ENCODE measurements at places on chromosomes 13 and 19. TPM values are rescaled to one million over a fixed set of nuclear protein-coding genes. Genes with fewer than 3 reads are reported as not detected.

DNA sequence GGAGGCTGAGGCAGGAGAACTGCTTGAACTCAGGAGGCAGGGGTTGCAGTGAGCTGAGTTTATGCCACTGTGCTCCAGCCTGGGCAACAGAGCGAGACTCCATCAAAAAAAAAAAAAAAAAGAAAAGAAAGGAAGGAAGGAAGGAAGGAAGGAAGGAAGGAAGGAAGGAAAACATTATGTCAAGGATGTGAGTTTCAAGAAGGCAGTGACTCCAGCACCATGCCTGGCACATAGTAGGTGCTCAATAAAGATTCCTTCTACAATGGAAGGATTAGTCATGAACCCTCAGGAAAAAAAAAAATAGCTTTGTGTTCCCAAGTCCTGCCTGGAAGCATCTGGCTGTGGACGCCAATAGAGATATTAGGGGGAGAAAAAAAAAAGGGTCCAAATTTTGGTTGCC, 10.1 kb upstream of the ZNRF4 start:
- no peaks in the 10 kb centered on the region for H3K27me3 ChIP-seq
- H3K36me3 ChIP-seq: no peaks in the 10 kb centered on the region
- no peak for DNase-seq
- no peak overlapping the region for H3K27ac ChIP-seq

- no peak for DNase-seq
- H3K36me3 ChIP-seq: no peaks in the 10 kb centered on the region
- H3K4me1 ChIP-seq: peaks cover 16% of the 10 kb centered on the region
- H3K4me3 ChIP-seq: no peak overlapping the region
- H3K27me3 ChIP-seq: peaks cover 24% of the 10 kb centered on the region
Observed at GRCh38 chr19:40533508-40533907, 43.2 kb upstream of the SHKBP1 start.

- H3K27me3 ChIP-seq: peaks cover 3% of the 10 kb centered on the region
- no peak overlapping the region for H3K27ac ChIP-seq
- peaks cover 8% of the 10 kb centered on the region for H3K4me1 ChIP-seq
Observed at GRCh38 chr13:93752541-93752940, 525.9 kb downstream of the GPC6 start.

- no peaks in the 10 kb centered on the region for H3K36me3 ChIP-seq
- no peaks in the 10 kb centered on the region for H3K4me1 ChIP-seq
- H3K4me3 ChIP-seq: no peak overlapping the region
- H3K27ac ChIP-seq: no peak overlapping the region
- DNase-seq: no peak
Observed at GRCh38 chr13:110250258-110250891, 56.6 kb downstream of the COL4A1 start.

The NXNL1 gene
- total RNA-seq: not detected

The FGF22 gene
- total RNA-seq: not detected

The LIM2 gene
- total RNA-seq: not detected

DNA sequence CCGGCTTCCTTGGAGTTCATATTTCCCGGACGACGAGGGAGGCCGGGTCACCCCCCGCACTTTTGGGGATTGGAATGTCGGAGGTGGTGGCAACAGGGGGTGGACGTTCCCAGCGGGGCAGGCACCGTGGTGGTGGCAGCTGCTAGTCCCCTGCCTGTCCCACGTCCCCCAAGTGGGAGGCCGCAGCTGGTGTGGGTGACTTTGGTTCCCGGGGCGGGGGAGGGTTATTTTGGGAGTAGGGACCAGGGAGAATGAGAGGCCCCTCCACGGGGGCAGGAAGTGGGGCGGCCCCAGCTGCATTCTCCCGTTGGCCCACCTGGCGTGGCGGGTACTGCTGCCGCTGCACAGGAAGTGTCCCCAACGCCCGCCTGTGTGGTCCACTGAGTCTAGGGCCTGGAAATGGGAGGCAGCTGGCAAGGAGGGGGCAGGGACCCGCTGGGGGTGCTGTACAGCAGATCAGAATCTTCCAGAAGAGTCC, 11.1 kb upstream of the PLIN3 start:
- no peak overlapping the region for H3K4me3 ChIP-seq
- H3K27ac ChIP-seq: no peak overlapping the region
- peaks cover 2% of the 10 kb centered on the region for H3K4me1 ChIP-seq
- no peak for DNase-seq
- no peaks in the 10 kb centered on the region for H3K36me3 ChIP-seq

The ZNF208 gene
- total RNA-seq: 1.9 TPM

- peaks cover 5% of the 10 kb centered on the region for H3K27me3 ChIP-seq
- no peaks in the 10 kb centered on the region for H3K4me1 ChIP-seq
- H3K27ac ChIP-seq: no peak overlapping the region
- DNase-seq: no peak
- H3K4me3 ChIP-seq: no peak overlapping the region
Observed at GRCh38 chr19:1691589-1692290, 39.3 kb upstream of the TCF3 start.

GRCh38 chr19:17677002-17677401, 11.2 kb downstream of the UNC13A start:
- DNase-seq: no peak
- peaks cover 16% of the 10 kb centered on the region for H3K4me1 ChIP-seq
- no peaks in the 10 kb centered on the region for H3K36me3 ChIP-seq
- no peak overlapping the region for H3K27ac ChIP-seq

GRCh38 chr13:98672947-98673613, 79.4 kb downstream of the SLC15A1 start:
- no peaks in the 10 kb centered on the region for H3K36me3 ChIP-seq
- H3K27ac ChIP-seq: no peak overlapping the region
- peak; percentile 55 for DNase-seq
- peaks cover 3% of the 10 kb centered on the region for H3K4me1 ChIP-seq
- no peak overlapping the region for H3K4me3 ChIP-seq

GRCh38 chr13:87827479-87827878, 156.3 kb downstream of the SLITRK5 start:
- H3K27ac ChIP-seq: no peak overlapping the region
- H3K4me3 ChIP-seq: no peak overlapping the region
- H3K27me3 ChIP-seq: no peaks in the 10 kb centered on the region
- no peaks in the 10 kb centered on the region for H3K4me1 ChIP-seq
- no peak for DNase-seq
- H3K36me3 ChIP-seq: no peaks in the 10 kb centered on the region
